Melanocyte of skin (primary cell): ENCODE measurements at places on chromosomes 6 and 20. TPM values are rescaled to one million over a fixed set of nuclear protein-coding genes. Genes with fewer than 3 reads are reported as not detected.

HLA-DQB1 gene
- 3.3 TPM in 1 of 2 replicates, not detected in the other for total RNA-seq

TMC2 gene
- total RNA-seq = under 0.01 TPM in 1 of 2 replicates, not detected in the other

TPBG gene
- 1.00 and 1.1 TPM in 2 replicates for total RNA-seq

CASP8AP2 gene
- total RNA-seq = 14.0 and 23.0 TPM in 2 replicates
